ENCODE measurements at places on chromosomes 6 and 20.
A peak's percentile ranks its signal among the peaks of the same experiment; 100 is the strongest.

- no peak for DNase-seq
Measured at GRCh38 chr6:88074791-88075190, 27.1 kb downstream of the SPACA1 start.

DNA sequence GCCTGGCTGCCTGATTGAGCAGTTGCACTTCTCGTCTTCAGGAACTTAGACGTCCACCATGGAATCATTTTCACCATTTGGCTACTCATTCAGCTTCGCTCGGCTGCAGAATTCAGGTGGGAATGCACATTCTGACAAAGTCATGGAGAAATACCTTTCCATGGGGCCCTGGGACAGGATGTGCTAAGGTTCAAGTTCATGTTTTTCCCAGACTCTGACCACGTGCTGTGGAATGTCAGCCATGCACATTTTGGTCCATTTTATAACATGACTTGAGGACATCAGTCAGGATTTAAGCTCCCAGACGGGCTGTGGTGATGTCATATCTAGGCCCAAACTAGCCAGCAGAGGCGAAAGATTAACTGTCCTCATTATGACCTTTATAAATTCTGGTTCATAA is 205.3 kb downstream of the TBXT start:
- DNase-seq, result no peak

GRCh38 chr6:27168586-27169443 is 78.7 kb upstream of the PRSS16 start:
- no peak for DNase-seq

- DNase-seq, result no peak
Measured at GRCh38 chr6:55448451-55448850, 121.2 kb downstream of the GFRAL start.

GRCh38 chr20:42063141-42063540 is 445.0 kb upstream of the CHD6 start:
- DNase-seq, result no peak

GRCh38 chr6:88670369-88670768 is 293.0 kb downstream of the RNGTT start:
- no peak for DNase-seq

DNA sequence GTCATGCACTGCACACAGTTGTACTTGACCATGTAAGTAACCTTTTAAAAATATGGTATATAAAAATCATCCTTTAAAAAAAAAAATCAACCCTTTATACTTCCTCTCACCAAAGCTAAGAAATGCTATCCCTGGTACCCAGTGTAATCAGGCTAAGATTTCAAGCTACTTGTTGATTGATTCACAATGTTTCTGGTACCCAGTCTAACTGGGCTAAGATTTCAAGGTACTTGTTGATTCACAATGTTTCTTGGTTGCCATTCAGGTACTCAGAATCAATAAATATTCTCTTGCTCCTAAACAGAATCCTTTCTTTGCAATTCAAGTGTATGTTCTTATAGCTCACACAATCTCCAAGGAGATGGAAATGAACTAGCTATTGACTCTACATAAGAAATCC is 76.4 kb downstream of the SMLR1 start:
- no peak for DNase-seq

- no peak for DNase-seq
Measured at GRCh38 chr20:55582498-55582897, 422.8 kb downstream of the CBLN4 start.

GRCh38 chr6:135796643-135797305 is 54.7 kb upstream of the PDE7B start:
- DNase-seq, result no peak

- peak; percentile 13 for DNase-seq
Measured at GRCh38 chr6:152338335-152339125, 298.6 kb downstream of the SYNE1 start.

DNA sequence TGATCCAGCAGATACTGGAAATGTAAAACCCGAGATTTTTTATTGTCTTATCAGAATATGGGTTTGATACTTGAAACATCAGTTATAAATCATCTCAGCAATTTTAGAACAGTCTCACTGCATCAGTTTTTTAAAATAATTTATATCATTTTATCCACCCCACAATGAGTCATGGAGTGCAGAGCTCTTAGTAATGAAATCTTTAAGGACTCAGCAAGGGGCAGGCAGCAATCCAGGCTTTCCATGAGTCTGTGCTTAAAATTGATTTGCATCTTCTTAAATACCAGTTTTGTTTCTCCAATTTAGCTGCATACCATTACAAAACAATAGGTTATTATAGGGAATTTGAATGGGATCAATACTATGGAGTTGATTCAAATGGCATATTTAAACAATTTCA is 832.3 kb downstream of the C6orf118 start:
- no peak for DNase-seq

DNA sequence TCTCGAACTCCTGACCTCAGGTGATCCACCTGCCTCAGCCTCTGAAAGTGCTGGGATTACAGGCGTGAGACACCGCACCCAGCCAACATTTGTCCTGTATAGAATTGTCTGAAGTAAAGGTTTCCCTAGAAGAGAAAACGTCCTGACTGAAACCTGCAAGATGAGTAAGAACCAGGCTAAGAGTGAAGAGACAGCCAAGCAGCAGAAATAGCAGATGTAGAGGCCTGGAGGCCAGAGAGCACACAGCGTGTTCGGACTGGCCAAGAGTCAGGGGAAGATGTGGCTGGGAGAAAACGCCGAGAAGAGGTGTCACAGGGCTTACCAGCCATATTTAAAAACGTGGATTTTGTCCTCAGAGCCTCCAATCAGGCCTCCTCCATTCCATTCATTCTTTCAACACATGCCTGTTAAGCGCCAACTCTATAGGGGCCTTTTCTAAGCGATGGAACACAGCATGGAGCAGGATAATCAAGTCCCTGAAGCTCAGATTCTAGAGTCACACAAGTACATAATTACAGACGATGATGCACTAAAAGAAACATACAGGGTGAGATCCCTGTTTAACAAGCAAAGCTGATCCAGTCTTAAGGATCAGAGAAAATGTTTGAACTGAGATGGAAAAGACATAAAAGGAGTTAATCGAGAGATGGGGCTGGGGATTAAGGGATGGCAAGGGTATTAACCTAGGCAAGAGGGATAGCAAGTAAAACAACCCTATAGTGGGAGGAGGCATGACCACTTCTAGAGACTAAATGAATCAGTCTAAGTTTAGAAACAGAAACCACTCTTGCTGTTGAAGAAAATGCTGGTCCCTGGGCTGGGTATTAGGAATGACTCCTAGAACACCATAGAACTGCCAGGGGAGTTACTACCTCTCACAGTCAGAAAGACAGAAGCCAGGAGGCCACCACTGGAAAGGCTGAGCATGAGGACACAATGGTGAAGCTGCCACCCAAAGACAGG is 4.8 kb downstream of the ZCCHC3 start:
- no peak for DNase-seq

- DNase-seq, result no peak
Measured at GRCh38 chr6:1597924-1598323, 11.8 kb upstream of the FOXC1 start.

DNA sequence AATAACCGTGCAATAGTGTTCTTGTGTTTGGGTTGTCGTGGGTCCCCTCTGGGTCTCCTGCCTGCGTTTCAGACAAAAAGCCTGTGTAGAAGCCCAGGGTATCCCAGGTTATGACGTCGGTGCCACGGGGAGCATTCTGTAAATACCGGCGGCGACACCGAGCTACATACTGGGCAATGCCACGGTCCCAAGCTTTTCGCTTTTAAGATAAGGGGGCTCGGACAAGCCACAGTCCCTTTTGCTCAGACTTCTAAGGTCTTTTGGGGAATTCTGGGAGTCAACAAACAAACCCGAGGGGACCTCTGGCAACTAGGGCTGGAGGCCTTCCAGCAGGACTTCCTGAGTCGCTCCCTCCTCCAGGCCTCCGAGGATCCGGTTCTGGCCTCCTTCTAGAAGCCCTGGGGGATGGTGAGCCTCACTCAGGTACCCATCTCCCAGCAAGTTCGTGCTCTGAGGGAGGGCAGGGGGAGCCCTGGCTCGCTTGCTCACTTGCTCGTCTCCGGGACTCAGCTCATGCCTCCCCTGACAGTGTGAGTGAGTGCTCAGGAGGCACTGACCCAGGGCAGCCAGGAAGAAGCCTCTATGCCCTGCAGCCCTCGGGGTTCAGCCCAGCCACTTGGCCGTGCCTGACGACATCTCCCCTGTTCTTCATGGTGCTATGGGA is 62.4 kb upstream of the MRPS10 start:
- DNase-seq, result no peak

- peak; percentile 65 for DNase-seq
Measured at GRCh38 chr20:48679599-48679998, 148.2 kb downstream of the PREX1 start.

GRCh38 chr6:4964675-4965561 is 38.9 kb downstream of the RPP40 start:
- no peak for DNase-seq

DNA sequence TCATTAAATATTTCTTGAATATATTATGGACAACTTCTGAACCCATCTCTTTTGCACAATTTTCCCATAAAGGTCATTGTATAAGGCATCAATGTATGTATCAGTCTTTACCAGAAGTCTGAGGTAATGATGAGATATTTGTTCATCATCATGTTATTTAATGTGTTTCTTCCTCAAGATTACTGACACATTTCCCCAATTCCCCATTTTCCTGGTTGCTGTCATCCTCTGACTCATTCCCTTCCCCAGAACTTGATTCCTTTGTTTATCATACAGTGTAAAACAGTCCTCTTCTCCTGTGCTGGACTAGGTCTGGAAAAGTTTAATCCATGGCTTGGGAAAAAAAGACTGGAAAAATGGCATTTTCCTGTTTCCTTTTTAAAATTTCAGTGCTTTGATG is 107.9 kb upstream of the FLRT3 start:
- DNase-seq, result peak; percentile 40

- DNase-seq, result no peak
Measured at GRCh38 chr20:31569163-31570020, 35.7 kb upstream of the ID1 start.

- DNase-seq, result no peak
Measured at GRCh38 chr6:36862164-36862847, 12.3 kb downstream of the PPIL1 start.

GRCh38 chr6:7000825-7001777 is 106.7 kb upstream of the RREB1 start:
- DNase-seq, result no peak

DNA sequence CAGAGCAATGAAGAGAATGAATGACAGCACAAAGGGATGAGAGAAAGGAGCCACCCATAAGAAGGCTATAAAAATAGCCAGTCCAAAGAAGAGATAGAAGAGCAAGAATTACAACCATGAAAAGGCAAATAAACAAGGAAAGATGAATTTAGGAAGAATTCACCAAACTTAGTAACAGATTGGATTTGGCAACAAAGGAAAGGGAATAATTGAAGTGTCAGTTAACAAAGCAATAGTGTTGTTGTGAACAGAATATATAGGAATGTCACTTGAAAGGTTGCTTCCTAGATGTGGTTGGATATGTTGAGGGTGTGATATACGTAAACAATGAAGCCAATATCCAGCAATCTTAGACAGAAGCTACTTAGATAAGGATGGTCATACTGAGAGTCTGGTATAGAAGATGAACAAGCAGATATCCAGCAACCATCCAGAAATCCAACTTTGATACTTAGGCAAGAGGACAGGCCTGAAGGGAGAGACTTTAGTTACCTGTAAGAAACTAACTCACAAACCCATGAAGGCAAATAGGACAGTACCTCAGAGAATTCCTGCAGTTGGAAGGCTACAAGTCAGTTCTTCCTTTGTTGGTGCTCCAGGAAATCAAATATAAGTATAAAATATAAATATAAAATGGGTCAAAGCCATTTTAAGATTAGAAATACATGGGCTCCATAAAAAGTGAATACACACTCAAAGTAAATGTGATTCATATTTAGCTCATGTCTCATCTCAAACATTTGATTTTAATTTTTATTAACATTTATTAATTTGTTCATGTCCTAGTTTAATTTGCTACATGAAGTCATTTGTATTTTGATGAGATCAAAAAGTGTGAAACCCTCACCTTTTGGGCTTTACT is 106.5 kb downstream of the HFE start:
- DNase-seq, result no peak

- DNase-seq, result peak; percentile 73
Measured at GRCh38 chr6:30490026-30490876, 942 bp downstream of the HLA-E start.

All from COLO829 (cell line).